Stimulated activated CD8-positive, alpha-beta memory T cell treated with anti-CD3 and anti-CD28 coated beads, Interleukin-4, amount 100 ng/mL, for 1 hour (primary cell): ENCODE measurements at places on chromosomes 6 and 20.

DNA sequence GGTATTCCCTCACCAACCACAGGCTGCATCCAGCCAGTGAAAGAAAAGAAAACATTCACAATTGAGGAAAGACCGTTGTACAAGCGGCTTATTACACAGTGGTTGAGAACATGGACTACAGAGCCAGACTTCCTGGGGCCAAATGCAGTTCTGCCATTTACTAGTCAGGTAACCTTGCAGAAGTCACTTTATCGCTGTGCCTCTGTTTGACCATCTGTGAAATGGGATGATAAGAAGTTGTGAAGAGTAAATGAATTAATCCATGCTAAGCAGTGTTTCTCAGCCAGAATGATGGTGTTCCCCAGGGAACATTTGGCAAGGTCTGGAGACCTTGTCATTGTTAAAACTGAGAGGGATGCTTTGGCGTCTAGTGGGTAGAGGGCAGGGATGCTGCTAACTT is 14.8 kb downstream of the ARHGAP40 start:
- no peak for DNase-seq

DNA sequence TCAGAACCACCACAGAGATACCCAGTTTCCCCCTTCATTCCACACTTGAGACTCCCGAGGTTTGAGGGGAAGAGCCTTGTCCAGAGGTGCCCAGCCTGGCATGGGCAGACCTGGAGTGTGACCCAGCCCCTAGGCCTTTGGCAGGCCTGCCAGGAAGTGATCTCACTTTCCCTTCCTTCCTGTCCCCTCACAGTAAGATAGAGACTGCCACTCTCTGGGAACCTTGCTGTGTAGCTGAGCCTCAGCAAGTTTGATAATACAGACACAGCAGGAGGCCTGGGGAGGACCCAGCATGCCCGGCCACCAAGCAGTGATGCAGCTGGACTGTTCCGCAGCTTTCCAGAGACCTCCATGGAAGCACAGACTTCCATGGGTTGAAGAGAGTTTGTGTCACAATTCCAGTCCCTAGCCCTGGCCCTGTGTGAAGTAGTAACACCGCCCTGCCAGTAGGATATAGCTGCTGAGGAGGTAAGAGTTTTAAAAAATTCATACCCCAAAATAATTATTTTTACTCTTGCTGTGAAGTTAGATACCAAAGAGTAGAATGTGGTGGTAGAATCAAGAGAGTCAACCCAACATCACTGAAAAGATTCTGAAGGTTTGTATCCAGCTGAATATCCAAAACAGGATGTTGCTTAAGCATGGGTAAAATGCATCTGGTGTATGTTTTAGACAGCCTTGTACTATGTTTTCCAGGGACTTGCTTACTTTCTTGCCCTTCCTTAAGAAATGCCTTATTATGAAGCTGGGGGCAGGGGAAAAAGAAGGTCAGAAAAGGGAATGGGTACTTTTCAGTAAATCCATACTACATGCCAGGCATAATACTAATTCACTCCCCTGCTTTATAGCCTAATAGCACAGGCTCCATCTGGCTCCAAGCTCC is 16.3 kb downstream of the PKIG start:
- DNase-seq, result no peak

DNA sequence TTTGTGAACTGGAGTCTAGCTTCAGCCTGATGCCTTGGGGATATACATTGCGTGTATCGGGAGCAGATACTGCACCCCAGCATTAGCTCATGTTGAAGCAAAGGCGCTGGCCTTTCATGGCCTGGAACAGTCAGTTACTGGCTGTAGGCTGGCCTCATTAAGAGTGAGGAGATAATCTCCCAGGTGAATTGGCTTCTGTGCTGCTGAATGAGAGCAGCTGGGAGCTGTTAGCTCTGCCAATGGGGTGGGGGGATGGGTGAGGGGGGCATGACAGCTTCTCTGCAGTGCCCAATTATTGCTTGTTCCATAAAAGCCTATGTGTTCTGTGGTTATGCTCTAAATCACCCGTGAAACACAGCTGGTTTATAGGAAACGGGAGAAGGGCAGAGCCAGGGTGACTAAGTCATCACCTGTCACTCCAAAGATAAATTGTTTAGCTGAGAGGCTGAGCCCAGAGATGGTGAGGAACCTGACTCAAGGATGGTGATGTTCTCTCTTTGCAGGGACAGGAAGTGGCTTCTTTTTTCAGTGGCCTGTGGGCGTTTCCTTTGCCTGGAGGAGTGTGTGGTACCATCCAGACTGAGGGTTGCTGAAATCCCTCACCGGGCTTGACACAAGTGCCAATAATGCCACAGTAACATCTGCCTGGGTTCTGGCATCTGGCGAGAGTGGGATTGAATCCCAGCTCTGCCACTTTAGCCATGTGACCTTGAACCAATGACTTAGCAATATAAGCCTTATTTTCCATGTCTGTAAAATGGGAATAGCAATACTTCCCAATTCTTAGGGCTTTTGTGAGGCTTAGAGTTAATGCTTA is 170.8 kb downstream of the BCAS1 start:
- no peak for DNase-seq

DNA sequence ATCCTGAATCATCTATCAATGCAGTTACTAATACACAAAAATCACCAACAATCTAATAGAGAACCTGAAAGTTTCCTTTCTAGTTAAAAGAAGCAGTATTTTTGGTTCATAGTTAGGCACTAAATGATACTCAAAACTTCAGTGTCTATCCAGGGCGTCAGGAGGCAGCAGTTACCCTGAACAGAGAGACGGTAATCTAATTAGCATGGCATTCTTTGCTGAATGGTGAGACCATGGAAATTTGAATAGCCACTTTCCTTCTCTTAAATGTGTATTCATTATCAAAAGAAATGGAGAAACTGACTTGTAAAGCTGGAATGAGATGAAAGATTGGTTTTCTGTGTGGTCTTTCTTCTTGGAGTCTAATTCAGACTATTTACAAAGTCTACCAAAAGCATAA is 146.6 kb upstream of the BMP5 start:
- DNase-seq, result no peak

DNA sequence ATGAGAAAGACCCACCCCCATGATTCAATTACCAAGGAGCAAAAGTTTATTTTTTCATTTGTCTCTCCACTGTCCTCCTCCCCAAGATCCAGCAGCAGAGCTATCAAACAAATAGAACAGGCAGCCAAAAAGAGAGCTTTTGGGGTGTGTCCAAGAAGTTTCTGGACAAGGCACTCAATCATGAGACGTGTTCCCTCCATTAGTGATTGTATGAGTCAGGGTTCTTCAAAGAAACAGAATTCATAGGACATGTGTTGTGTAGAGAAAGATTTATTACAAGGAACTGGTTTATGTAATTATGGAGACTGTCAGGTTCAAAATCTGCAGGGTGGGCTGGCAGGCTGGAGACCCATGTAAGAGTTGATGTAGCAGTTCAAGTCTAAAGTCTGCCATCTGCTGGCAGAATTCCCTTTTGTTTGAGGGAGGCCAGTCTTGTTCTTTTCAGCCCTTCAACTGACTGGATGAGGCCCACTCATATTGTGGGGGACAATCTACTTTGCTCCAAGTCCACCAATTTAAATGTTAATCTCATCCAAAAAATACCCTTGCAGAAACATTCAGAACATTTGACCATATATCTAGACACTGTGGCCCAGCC is 248.1 kb upstream of the OPRM1 start:
- DNase-seq, result no peak

DNA sequence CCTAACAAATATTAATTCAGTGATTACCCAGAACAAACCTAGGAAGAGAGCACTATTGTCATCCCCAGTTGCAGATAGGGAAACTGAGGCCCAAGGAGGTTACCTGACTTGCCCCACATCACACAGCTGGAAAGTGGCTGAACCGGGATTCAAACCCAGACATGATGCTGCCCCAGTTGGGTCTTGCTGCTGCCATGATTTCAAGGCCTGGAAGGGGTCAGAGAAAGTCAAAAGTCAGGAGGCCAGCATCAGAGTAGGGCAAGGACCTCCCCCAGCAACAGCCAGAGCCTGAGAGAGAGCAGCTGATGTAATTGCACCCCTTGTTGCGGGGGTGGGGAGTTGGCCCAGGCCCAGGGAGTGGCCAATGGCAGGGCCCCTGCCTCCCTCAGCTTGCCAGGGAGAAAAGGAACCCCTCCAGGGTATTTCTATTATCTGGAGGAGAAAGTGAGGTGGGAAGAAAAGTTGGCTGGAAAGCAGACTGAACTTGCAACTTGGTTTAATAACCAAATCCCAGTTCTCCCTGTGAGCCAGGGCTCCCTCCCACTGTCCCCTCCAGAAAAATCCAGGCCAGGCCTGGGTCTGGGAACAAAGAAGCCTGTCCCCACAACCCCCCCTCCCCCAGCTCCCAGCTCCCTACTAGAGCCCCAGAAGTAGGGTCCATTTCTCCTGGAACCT is 83.6 kb downstream of the MRPL14 start:
- DNase-seq, result no peak

DNA sequence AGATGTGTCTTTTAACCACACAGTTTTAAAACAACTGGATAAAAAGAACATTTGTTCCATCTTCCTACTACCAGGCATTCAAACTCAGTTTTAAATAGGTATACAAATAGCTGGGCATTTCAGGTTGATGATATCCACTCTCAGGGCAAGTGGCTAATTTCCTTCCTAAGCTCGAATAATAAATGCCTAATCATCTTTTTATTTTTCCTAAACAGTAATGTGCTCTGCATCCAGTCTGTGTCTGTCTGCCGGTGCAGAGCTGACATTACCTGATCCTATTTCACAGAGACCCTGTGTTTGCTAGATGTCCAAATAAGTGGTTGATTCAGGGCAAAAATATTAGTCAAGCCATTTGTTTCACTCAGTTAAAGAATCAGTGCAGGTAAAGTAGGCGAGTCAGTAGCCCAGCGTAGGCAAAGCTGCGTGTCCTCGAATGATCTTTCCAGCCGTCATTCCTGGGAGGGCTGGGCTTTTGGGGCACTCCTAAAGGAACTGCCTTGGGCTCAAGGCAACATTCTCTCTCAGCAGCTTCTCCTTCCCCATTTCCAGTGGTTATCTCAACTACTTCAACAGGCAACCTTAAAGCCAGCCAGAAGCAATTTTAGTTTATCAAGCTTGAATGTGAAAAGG is 74.2 kb upstream of the BMP2 start:
- no peak for DNase-seq

DNA sequence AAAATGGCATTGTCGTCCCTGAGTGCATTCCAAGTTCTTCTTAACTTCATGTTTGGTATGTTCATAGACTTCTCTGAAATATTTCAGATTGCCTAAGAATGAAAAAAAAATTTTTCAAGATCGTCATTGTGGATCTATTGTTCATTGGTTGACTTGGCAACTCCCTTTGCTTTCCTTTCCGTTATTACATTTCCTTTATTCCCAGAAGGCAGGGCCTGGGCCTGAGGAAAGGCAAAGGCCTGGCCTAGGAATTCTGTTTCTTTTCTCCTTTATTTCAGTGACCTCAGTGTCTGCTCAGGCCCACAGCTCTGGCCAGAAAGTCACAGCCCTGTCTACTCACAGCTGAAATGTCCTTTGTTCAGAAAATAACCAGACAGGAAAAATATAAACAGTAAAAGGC is 401.6 kb upstream of the PLCB4 start:
- DNase-seq, result no peak

DNA sequence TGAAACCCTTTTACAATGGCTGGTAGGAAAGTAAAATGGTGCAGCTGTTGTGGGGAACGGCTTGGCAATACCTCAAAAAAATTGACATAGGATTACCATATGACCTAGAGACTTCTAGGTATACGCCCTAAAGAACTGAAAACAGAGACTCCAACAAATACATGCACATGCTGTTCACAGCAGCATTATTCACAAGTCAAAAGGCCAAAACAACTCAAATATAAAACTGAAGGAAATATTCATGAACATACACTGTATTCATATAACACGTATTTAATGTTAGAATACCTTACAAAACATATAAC is 74.6 kb downstream of the FOXA2 start:
- no peak for DNase-seq

DNA sequence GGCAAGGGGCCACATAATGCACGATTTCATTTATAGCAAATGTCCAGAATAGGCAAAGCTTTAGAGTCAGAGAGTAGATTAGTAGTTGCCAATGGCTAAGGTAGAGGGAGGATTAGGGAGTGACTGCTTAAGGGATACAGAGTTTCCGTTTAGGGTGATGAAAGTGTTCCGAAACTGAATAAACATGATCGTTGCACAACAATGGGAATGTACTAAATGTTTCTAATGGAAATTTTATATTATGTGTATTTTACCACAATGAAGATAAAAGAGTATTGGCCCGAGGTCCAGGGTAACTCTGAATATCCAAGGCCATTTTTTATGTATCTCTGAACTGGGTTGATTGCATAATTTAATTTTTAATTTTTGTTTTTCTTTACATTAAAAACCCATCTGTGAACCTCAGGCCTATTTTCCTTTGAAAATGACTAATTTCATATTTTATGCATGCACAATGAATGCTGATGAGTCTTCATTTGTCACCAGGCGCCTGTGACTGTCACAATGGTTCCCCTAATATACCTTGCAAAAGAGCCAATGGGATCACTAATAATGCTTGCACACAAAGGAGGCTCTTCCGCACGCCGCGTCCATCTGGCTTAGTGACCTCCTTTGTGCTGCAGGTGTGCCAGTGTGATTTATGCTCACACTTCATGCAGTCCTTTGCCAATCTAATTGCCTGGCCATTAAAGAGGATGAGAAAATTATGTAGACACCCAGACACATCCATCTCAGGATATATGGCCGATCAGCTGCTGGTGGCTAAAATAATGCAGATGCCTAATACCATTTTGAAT is 612.5 kb downstream of the CDH26 start:
- no peak for DNase-seq

DNA sequence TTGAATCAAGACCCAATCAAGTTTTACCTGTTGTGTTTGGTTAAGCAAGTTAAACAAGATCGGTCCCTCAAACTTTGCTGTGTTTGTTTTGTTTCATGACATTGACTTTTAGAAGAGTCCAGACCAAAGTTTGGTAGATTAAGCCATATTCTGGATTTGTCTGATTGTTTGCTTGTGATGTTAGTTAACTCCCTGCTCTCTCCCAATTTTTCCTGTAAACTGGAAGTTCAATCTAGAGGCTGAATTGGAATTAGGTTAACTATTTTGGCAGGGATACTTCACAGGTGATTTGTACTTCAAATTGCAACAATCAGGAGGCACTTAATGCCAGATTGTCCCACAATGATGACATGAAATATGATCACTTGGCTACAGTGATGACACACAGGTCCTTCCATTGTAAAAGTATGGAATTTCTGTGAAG is 13.6 kb upstream of the SH3BGRL2 start:
- DNase-seq, result no peak

GRCh38 chr6:164756142-164756541 is 553.3 kb downstream of the C6orf118 start:
- no peak for DNase-seq

- DNase-seq, result no peak
Measured at GRCh38 chr6:153613719-153614455, 425.2 kb upstream of the OPRM1 start.

GRCh38 chr6:151176911-151177770 is 62.6 kb upstream of the AKAP12 start:
- DNase-seq, result no peak
